ENCODE measurements at places on chromosomes 5 and 9.
A peak's percentile ranks its signal among the peaks of the same experiment; 100 is the strongest.

DNA sequence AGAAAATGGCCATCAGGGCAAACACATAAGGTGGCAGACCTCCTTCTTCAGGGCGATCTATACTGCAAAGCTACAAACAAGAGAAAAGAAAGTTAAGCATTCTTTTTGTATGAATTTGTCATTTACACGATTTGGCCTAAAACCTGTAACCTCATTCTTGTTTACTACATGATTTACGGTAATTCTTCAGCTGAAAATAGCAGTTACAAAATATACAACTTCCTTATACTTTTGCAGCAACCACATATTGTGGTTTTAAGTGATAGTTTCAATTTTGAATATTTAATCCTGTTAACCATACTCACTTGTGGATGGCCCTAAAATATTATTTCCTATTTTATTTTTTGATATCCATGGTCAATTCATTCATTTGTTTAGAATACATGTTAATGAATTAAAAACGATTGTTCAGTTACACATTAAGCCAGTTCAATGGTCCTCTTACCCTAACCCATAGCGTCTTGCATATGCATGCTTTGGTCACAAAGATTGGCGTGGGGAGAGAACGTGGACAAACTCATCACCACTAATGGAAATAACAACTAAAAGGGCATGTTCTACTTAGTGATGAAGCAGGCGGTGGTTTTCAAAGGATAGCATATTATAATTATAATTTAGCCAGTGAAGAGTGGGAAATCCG lies 16.6 kb downstream of the TUT7 start:
- no peak for DNase-seq

DNA sequence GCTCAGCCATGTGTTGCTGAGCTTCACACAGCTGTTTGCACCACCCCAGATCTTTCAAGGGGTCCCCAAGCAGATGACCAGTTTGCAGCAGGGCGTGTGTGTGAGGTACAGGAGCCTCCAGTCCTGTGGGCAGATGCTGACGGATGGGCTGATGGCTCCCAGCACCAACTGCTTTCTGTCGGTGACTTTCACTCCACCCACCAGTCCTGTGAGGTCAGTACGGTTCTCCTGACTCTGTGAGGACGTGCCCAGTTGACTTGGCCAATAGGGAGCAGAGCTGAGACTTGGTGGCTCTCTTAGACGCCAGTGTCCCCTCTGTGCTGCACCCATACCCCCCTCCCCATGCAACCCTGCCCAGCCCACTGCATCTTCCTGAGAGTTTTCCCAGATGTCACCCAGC lies 19.7 kb downstream of the COL5A1 start:
- no peak for DNase-seq

DNA sequence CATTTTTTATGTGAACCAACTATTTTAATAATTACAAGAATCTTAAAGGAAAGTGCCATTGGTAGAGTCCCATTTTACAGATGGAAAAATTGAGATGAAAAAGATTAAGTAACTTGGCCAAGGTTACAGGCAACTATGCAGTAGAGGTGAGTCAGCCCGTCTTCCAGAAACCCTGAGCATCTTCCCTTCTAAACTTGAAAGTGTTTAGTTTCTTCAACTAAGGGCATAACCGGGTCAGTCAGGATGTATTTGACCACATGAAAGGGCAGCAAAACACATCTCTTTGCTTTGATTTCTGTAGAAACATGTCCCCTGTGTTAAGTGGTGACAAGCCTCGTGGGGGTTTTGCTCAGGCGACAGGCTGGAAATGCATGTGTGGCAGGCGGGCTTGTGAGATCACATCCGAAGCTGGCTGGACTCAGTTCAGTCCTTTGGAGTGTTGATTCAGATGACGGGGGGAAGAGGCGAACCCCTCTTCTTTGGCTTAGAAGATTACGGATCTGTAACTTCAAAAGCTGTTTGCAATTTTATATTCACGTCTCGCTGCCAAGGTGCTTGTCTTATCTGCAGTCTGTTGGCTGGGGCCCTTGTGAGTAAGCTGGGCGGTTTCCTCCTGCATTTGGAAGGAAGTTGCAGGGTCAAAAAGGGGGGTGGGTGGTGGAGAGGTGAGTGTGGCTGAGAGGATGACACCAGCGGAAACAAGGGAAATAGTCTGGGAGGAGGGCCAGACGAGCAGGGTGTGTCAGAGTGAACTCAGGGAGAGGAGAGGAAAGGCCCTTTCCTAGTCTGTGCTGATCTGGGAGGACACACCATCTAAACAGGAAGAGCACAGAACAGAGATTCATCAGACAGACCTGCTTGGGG lies 78.9 kb upstream of the RPS23 start:
- peak; percentile 60 for DNase-seq

GRCh38 chr5:132260051-132260450 lies 2.6 kb downstream of the PDLIM4 start:
- DNase-seq, result no peak

DNA sequence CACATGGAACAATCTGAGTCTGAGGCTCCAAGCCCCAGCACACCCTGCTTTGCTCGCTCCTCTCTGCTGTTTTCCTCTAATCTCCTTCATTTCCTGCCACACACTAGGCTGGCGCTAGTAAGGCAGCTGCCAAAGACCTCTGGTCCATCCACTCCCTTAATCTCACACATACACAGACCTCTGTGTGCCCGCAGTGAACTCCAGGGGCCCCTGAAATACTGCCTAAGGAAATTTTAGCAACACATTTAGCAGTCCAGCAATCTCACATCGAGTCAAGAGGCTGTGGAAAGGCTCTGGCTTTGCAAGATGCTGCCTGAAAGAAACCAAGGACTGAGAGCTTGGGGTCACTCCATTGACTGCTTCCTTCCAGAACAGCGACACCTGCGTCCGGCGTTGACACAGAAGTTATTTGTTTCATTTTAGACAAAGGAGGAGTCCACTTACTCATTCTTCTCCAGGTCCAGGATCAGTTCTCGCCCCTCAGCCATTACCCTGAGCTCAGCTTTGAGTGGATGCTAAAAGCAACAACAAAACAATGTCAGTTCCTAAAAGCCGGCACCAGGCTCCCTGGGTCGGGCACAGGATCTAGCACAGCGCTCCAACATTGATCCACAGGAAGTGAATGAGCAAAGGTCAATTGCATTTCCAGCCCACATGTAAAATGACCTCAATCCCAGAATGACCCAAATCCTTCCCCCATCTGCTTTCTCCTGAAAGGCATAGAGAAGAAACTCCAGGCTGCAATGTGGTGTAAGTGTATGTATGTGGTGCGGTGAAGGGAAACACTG lies 11.5 kb downstream of the ADAM19 start:
- DNase-seq, result no peak

- DNase-seq, result no peak
These were observed 272.6 kb downstream of the MSX2 start for GRCh38 chr5:174996941-174997340.

DNA sequence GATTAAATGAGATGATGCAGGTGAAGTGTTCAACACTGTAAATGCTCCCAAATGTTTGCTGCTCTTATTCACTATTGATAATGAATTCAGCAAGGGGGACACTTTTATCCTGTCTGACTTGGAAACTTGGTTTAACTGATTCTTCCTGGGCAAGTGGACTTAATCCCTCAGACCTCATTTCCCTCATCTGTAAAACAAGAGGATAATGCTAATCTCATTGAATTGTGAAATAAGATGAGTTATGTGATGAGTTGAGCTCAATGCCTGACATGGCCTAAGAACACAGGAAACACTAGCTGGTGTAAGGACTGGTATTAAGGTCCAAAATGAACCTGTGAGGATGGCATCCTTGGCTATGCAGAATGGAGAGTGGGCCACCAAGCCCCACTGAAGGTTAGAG lies 23.3 kb downstream of the TNFSF15 start:
- DNase-seq, result no peak

DNA sequence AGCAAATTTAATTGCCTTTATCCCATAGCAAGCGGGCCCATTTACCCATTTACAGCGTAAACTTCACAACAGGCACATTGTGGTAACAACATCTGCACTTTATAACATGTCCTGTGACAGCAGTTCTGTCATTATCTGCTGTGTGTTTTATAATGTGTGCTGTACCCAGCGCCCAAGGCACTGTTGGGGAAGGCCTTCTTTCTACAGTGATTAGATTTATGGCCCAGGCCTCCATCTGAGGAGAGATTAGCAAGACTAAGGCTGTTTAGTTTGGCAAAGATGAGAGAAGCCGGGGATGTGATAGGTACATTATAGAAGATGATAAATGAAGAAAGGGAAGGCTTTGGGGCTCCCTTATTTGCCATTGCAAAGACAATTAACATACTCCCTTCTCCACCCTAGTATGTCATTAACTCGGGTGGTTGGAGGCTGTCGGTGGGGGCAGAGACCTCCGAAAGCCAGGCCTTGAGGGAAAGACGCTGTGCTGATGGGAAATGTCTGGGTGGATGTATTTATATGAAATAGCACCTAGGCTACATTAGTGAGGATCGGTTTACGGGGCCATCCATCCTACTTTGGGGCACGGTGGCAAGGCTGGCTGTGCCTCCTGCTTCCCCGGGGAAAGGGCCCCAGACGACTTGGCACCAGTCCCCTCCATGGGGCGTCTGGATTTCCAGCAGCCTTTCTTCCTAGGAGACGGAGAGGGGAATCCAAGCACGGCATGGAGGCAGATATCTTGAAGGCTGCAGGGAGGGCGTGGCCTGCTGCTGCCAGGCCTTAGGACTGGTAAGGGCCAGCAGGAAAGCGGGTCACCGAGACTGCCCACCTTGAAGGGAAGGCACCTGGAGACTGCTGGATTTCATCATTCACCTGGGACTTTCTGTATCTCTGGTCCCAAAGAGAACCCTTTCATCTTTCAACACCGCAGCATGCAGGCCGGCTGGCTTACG lies 64.3 kb upstream of the PTCH1 start:
- no peak for DNase-seq

DNA sequence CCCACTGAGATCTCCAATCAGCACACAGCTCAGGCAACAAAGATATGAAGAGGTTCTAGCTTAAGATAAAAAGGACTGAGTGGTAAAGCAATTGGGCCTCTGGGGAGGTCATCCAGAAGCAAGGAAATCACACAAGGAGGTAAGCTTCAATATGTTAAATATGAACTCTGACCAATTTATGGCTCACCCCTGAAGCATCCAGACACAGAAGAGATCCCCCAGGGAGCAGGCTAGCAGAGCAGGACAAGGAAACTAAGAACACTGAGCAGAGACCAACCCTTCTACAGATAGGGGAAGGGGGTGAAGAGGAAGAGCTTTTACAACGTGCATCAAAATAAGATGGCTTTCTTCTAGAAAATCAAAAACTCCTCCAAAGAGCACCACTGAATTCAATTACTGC lies 616.2 kb downstream of the DNAH5 start:
- DNase-seq, result no peak

DNA sequence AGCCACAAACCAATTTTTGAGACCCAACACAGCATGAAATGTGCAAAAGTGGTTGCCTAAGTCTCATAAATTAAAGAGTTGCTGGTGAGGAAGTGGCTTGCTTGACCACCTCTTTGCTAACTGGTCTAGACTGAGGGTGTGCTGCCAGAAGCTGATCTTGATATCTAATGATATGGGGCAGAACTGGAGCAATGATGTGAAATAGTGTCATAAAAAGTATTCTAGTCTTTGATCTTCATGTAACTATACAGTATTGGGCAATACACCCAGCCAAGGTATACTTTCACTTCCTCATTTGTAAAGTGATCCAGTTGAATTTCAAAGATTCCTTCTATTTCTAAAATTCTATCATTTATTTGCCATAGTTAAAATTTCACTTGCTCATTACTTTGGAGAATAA lies 5.9 kb upstream of the YTHDC2 start:
- DNase-seq, result no peak

- no peak for DNase-seq
These were observed 202.5 kb downstream of the EFNA5 start for GRCh38 chr5:107468276-107468675.

- DNase-seq, result peak; percentile 10
These were observed 34.7 kb downstream of the ADAM19 start for GRCh38 chr5:157540707-157541446.
